Subcutaneous preadipocyte (primary cell): ENCODE measurements at places on chromosomes 11 and 22. TPM values are rescaled to one million over a fixed set of nuclear protein-coding genes. Genes with fewer than 3 reads are reported as not detected.

The OR51B5 gene
- not detected in 2 replicates for total RNA-seq

The GUCY1A2 gene
- total RNA-seq: 7.0 and 8.2 TPM in 2 replicates

The TYR gene
- not detected in 2 replicates for total RNA-seq

The MIF gene
- total RNA-seq: 204 and 431 TPM in 2 replicates

The TEX54 gene
- total RNA-seq: not detected in 2 replicates

The SLC22A6 gene
- not detected in 2 replicates for total RNA-seq

The CNIH2 gene
- 0.73 TPM in 1 of 2 replicates, not detected in the other for total RNA-seq

The TMEM86A gene
- 0.73 and 0.78 TPM in 2 replicates for total RNA-seq

The TP53AIP1 gene
- total RNA-seq: not detected in 2 replicates

The RAB38 gene
- total RNA-seq: 1.8 TPM in 2 replicates

The APOBEC3G gene
- 10.4 and 15.1 TPM in 2 replicates for total RNA-seq

The PATE2 gene
- total RNA-seq: 0.20 and 0.37 TPM in 2 replicates

The C1QTNF4 gene
- total RNA-seq: under 0.01 and 0.20 TPM in 2 replicates

The CECR2 gene
- total RNA-seq: under 0.01 TPM in 1 of 2 replicates, not detected in the other

The PHF21B gene
- total RNA-seq: 0.20 TPM in 1 of 2 replicates, not detected in the other

The ESRRA gene
- 31.2 and 36.0 TPM in 2 replicates for total RNA-seq

The TBX10 gene
- not detected in 2 replicates for total RNA-seq

The ACR gene
- not detected in 2 replicates for total RNA-seq

The POTEH gene
- not detected in 2 replicates for total RNA-seq

The HORMAD2 gene
- not detected in 2 replicates for total RNA-seq

The SYT13 gene
- total RNA-seq: not detected in 2 replicates

The OR51B4 gene
- not detected in 2 replicates for total RNA-seq
